ENCODE measurements at places on chromosomes 3 and 15.

DNA sequence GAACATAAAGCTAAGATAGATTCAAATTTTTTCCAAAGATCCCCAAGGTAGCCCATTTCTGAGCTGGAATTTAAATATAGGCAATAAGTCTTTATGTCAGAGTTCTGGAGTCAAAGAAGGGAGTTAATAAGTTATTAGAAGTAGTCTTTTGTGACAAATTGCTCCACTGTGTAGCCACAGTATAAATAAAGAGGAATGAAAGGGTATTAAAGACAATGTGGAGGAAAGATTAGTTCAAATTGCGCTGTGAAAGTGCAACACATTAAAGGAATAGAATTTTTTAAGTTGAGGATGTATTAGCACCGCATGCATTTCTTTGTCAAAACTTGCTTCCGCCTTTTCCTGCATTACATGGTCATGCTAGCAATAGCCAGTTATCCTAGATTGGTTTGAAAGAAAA is 666.6 kb upstream of the CCDC54 start:
- DNase-seq, result no peak

GRCh38 chr15:65309882-65310418 is 5.5 kb downstream of the RNU5B-1 start:
- no peak for DNase-seq

DNA sequence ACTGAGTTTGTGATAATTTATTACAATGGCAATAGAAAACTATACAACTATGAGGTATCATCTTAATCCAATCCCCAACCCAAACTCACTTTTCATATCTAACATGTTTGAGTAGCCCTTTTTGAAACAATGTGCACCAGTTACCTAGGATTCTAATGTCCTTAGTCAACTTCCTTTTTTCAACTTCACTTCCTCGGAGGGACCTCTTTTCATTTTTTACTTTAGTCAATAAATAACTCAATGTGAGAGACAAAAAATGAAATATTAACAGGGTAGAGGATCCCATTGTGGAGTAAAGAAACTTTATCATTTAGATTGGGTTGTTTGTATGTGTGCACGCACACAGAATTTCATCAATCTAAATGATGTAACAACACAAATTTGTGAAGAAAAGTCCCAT is 193.6 kb upstream of the LRRC3B start:
- no peak for DNase-seq

- no peak for DNase-seq
Measured at GRCh38 chr3:100173961-100174360, 59.7 kb upstream of the FILIP1L start.

- DNase-seq, result no peak
Measured at GRCh38 chr3:69811452-69812401, 72.5 kb downstream of the MITF start.

DNA sequence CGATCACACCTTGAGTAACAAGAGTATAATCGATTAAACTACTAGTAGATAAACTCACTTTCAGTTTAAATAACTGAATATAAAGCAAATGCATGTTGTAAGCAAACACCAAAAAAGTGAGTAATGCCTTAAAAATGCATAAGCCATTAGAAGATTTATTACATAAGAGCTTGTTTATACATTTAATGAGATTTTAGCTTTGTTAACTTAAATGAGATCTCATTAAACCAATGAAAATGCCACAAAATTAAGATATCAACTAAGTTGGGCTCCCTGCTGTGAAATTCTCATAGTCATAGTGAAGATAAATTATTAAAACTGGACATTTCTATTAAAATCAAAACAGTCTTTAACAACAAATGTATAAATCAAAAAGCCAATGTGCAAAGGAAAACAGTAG is 701.2 kb downstream of the NLGN1 start:
- DNase-seq, result no peak

- DNase-seq, result no peak
Measured at GRCh38 chr15:78063970-78064385, 13.5 kb downstream of the TBC1D2B start.

DNA sequence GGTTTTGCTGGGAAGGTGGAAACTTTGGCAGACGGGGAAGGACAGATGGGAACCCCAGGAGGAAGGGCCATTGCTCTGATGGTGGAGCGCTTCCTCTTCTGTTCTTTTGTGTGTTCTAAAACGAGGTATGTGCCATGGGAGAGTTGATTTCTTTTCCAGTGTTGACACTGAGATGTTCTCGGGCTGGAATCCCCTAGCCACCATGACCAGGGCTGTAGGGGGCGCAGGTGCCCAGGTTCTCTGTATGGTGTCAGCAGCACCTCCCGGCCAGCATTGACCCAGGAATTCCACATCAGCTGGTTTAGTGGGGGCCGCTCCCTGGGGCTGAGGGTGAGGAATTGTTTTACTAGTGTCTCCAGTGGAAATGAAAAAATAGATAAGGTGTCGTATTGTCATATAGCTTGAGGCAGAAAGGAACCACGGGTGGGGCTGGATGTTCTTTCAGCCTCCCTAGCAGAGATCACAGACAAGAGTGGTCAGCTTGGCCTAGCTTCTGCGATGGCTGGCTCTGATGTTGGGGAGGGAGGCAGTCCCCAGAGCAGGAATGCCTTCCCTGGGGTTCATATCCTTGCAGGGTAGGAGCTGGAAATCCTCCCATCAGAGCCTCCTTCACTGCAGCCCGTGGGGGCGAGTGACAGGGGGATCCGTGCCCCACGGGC is 34.2 kb upstream of the ACAD9 start:
- DNase-seq, result no peak

DNA sequence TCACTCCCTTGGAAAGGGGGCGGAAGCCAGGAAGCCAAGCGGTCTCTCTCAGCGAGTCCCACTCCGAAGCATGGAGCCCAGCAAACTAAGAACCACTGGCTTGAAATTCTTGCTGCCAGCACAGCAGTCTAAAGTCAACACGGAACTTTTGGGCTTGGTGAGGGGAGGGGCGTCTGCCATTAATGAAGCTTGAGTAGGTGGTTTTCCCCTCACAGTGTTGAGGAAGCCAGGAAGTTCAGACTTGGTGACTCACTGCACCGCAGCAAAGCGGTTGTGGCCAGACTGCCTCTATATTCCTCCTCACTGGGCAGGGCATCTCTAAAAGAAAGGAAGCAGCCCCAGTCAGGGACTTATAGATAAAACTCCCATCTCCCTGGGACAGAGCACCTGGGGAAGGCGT is 665.4 kb upstream of the CBLB start:
- DNase-seq, result peak; percentile 52

DNA sequence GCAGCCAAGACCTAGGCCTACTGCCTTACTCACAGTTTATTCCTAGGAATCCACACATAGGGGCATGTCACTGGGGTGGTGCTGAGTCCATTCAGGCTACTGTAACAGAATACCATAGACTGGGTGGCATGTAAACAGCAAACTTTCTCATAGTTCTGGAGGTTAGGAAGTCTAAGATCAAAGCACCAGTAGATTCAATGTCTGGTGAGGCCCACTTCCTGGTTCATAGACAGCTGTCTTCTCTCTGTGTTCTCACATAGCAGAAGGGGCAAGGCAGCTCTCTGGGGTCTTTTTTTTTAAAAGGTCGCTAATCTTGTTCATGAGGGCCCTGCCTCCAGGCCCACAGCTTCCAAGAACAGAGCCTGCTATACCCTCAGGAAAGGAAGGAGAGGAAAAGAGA is 113.9 kb upstream of the MANF start:
- DNase-seq, result no peak

DNA sequence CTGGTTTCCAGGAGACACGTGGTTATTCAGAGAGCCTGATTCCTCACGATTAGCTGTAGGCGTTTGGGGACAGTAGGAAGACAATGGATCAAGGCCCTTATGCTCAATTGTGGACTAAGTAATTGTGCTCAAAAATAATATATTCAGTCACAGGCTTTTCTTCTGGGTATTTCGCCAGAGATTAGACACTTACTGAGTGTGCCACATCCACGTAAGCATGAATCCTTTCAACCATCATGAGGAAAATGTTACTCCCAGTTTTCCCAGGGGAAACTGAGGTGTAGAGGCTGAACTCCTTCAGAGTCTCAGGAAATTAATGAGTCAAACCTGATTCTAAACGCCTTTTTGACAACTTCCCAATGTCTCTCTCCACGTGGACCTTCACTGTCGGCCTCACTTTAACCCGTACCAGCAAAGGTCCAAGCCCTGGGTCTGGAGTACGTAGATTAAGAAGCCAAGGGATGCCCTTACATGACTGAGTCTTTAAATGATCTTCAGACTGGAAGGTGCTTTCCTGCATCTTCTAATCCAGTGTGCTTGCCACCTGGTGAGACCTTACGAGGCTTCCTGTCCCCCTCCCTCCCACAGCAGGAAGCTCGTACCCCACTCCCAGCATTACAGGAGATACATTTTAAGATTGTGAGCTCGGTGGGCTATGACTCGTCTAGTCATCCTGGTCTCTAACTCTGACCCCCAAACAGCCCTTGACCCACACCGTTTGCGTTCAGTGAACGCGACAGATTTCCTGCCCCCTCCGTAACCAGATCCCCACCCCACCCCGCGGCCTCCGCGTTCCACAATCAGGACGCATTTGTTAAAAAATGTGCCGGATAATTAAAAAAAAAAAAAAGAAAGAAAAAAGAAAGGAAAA is 1.7 kb downstream of the PKM start:
- DNase-seq, result peak; percentile 42

DNA sequence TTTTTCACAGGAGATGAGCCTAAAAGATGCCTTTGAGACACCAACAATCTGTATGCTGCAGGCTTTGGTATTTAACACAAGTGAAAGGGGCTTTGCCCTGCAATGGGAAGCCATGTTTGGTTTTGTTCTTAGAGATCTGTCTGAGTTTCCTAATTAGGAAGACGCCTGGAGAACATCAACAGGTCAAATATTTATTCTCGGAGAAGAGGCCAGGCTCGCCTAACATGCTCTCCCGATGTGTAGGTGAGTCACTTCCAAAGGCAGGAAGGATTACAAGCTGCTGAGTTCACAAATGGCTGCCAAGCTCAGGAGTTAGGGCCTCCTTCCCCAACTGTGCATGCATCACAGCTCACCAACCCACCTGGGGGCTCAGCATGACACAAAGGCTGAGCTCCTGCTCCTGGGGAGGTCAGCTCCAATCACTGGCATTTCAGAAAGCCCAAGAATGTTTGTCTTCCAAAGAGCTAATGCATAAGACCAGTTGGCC is 119.5 kb upstream of the PRICKLE2 start:
- no peak for DNase-seq

DNA sequence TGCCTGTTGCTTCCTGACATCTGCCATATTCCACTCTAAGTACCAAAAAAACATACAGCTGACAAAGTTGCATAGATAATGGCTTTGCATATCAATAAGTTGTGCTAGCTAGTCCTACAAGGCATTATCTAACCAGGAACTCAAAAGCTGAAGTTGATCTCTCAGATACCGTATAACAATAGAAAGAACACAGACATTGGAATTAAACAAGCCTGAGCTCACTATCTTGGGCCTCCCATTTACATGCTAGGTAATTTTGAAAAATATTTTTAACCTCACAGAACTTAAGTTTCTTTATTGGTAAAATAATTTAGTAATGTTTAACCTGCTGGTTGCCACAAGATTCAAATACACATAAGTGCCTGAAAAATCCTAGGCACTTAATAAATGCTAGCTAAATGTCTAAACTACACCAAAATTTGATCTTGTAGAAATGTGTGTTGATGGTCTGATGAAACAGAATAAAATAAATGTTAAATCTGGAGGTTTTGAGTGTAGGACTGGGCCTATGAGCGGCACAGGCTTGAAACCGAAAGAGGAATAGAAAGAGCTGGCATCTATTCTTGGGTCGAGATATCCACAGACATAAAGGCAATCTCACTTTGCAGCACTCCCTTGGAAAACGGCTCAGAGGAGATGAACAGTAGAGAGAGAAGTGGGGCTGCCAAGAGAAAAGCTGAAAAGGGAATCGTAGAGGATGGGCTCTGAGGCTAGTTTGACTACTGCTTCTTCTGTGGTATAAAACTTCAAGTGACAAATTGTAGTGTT is 29.9 kb upstream of the TTC14 start:
- DNase-seq, result no peak

DNA sequence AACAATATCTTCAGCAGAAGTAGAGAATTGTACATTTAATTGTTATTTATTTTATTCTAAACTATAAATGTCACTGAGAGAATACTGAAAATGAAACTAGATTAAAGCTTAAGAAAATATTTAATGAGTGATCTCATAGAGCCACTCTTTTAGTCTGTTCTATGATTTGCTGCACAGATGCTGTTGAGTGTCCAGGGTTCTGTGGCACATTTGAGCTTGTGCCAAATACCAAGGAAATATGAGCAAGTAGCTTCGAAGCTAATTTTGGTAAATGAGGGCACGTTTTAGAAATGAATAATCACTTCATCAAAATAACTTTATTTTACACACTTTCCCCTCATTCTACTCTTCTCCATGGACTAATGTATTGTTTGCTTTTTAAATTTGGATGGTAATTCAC is 53.6 kb upstream of the THRB start:
- DNase-seq, result no peak

DNA sequence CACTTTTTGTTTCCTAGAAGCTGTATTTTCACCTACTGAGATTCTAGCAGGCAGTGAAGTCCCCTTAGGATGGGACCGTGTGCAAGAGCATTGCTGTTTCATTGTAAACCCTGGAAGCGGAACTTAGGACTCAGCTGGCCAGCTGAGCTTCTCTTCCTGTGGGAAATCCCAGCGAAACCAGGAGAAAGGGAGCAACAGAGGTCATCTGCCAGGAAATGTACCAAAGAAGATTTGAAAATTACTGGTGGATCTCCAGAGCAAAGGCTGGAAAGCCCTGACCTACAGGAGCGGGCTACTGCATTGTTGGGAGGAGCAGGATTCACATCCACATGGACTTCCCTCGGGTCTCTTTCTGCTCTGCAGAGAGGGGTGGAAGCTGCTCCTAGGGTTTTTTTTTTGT is 7.6 kb upstream of the ADPRH start:
- DNase-seq, result no peak

DNA sequence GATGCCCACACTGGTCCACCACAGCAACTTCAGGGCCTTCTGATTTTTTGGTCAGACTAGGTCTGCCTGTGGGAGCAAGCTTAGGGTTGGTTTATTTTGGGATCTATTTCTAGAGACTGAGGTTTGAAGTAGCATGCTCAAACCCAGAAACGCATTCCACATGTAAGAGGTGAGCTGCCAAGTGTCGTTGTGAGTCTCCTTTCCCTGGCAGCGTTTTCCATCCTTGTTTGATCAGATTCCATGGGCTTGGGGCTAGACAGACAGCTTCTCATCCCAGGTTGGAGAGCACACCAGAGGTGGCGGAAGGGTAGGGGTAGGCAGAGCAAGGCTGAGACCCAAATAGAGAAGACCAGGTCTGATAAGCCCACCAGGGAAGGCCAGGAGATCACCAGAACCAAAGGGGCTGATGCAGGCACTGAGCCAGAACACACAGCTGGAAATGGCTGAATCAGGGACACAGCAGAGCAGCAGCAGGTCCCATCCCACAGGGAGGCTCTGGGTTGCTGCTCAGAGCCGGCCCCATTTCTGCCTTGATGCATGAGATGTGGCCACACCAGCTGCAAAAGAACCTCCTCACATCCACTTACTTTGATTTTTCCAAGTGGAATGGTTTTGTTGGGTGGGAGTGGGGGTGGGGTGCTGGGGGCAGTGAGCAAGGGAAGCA is 186.8 kb downstream of the THSD4 start:
- DNase-seq, result no peak

DNA sequence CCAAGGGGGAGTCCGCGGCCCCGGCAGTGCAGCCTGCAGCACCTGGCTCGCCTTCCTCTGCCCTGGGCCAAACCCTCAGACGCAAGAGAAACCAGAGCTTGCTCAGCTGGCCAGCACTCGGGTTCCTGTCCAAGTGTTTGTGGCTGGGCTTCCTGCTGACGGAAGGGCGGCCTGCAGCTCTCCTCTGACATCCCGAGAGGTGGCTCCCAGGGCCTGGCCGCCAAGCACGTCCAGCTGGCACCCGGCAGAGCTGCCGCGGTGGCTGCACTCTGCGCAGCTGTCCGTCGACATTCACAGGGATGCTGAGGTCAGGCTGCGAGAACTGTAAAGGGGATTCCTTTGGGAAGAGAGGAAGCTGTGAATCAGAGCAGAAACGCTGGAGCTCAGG is 85.6 kb downstream of the CPN2 start:
- no peak for DNase-seq
